ENCODE measurements at places on chromosomes 3 and 15.
A peak's percentile ranks its signal among the peaks of the same experiment; 100 is the strongest.

GRCh38 chr3:188272481-188273372 lies 118.8 kb downstream of the LPP start:
- peak; percentile 81 for DNase-seq

- no peak for DNase-seq
These were observed 138.2 kb downstream of the EPHA3 start for GRCh38 chr3:89245612-89246011.

GRCh38 chr15:41854443-41854842 lies 15.8 kb downstream of the PLA2G4B start:
- no peak for DNase-seq

- no peak for DNase-seq
These were observed 152.2 kb upstream of the SLC24A5 start for GRCh38 chr15:47968593-47968992.

DNA sequence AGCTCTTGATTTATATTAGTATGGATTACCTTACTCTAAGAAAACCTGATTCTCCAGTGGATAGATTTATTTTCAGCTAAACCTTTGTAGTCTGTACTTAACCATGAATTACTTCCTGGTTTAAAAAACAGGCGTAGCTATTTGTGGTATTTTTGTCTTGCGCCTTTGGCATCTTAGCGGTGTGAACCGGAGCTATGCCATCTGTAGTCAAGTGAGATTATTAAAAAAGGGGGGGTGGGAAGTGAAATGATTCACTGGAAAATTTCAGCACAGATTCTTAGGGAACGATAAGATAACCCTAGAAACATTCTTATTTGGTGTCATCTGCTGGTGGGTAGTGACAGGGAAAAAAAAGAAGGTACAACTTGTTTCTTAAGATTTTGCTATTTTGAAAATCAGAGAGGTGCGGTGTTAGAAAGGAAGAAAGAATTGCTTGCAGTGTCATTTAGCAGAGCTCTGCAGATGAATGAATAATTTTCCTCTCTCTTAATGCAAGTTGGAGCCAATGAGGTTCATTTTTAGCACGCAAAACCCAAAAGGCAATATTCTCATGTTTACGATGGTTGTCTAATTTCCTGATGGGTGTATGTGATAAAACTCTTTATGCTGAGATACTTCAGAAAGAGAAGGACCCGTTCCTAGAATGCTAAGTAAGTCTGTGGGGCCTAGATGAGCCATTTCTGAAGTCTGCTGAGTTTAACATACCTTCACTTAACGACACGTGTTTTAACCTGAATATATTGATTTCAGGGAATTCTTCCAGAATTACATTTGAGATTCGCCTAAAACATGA lies 44.0 kb downstream of the PSMD6 start:
- no peak for DNase-seq

DNA sequence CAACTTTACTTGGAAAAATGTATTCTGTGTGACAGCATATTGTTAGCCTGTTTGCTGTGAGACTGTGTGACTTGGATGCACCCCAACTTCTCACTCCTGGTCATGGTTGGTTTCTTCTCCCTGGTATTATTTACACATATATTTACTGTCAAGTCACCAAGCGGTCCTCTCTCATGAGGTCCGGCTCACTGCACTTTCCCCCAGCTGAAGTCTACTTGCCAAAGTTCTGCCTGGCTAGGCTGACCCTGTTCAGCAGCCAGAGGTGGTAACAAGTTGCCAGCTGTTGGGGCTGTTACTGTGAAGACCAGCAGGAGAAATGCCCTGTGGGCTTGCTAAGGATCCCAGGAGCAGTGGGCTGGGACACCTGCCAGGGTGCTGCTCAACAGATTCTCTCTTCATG lies 337.5 kb downstream of the MFSD1 start:
- no peak for DNase-seq

GRCh38 chr3:128064962-128065361 lies 12.7 kb downstream of the SEC61A1 start:
- DNase-seq = no peak

DNA sequence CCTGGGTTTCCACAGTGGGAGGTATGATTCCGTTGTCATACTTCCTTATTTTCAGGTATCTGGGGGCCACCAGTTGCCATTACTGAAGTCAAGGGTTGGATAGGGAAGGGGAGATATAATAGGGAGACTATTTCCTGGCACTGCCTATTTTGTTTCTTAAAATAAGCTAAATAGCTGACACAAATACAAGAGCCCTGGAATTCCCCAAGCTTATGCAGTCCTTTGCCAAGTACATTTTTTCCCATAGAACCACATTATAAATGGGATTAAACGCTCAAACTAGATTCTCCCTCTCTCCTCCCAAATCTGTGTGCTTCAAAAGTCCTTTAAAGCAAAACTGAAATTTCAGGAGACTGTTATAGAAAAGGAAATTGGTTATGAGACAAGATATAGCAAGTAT lies 68.7 kb downstream of the AP4E1 start:
- DNase-seq = peak; percentile 29

Measured in astrocyte of the spinal cord (primary cell).